Skin of body (tissue), 3 donors: ENCODE measurements at places on chromosomes 1 and 21. TPM values are rescaled to one million over a fixed set of nuclear protein-coding genes. Genes with fewer than 3 reads are reported as not detected.
A peak's percentile ranks its signal among the peaks of the same experiment; 100 is the strongest.

DNA sequence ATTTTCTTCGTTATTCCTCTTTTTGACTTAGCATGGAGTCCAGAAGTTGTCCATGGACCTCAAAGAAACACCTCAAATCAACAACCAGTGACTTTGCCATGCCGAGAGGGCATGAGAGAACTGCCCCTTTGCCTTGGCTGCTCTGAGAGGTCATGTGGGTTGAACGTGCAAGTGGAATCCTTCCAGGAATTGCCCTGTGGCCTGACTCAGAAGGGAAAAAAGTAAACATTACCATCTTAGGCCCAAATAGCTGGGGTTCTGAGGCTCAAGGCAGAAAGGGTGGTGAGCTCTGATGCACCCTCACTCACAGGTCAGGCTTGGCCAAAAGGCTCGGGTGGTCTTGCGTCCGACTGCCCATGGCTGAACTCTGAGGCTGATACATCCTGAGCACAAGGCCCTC is 15.1 kb downstream of the STUM start:
- DNase-seq = no peak

DNA sequence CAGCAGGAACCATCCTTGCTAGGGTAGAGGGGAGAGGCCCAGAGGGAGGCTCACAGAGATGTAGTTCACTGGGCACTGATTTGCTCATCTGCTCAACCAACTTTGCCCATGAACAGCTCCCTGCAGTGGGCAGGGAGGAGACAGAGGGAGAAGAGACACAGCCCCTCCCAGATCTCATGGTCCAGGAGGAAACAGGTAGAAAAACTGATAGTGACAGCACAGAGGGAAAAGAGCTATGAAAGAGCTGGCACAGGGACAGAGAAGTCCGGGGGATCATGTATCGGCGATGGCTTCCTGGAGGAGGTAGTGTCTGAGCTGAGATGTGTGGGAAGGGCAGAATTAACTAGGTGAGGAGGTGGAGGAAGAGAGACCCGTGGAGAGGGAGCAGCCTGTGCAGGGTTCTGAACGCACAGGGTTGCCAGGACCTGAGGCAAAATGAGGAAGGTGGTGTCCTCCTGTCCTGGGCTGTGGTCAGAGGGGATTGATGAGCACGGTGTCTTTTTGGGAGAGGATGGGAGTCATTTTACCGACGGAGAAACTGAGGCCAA is 85.9 kb downstream of the PTPRU start:
- no peak for DNase-seq

DNA sequence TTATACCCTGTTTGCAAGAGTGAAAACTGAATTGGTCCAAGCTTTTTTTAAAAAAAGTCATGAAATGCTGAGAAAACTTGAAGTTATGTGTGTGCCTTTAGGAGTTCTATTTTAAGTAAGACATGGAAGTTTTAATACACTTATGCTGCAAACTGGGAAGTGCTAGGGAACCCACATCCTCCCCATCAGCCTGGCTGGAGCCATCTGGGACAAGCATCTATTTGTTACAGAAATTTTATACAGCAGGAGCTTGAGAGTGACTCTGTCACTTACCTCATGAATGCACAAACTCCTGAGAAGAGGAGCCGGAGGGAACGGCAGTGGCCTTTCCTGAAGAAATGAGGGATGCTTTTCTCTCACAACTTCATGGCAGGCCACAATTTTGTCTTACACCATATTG is 78.2 kb upstream of the SLC44A3 start:
- DNase-seq = no peak

DNA sequence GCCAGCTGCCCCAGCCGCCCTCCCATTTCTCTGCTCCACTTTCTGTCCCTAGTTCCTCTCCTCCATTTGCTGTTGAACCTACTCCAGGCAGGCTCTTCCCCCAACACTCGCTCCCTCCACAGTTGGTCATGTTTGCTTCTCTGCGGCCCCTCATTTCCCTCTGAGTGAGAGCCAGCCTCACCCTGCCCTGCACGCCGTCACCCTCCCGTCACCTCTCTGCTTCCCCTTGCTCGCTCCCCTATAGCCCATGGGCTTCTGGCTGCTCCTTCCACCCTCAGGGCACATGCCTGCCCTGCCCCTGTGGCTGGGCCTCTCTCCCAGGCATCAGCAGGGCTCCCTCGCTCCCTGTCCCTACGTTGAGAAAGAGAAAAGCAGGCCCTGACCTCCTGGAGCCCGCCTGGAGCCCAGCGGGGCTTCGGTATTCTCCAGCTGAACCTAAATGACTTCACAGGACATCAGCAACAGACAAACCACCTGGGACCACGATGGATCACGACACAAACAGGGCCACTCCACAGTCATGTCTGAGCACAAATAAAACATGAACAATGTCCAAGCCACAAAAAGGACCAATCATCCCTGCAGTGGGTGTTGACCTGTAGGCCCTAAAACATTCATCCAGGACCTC is 13.3 kb upstream of the THEMIS2 start:
- no peak for DNase-seq

GRCh38 chr1:36585569-36586548 is 103.1 kb upstream of the CSF3R start:
- no peak for DNase-seq

GRCh38 chr1:63223426-63223825 is 98.9 kb upstream of the FOXD3 start:
- DNase-seq = no peak

- no peak for DNase-seq
Measured at GRCh38 chr1:7519181-7519860, 251.8 kb upstream of the VAMP3 start.

DNA sequence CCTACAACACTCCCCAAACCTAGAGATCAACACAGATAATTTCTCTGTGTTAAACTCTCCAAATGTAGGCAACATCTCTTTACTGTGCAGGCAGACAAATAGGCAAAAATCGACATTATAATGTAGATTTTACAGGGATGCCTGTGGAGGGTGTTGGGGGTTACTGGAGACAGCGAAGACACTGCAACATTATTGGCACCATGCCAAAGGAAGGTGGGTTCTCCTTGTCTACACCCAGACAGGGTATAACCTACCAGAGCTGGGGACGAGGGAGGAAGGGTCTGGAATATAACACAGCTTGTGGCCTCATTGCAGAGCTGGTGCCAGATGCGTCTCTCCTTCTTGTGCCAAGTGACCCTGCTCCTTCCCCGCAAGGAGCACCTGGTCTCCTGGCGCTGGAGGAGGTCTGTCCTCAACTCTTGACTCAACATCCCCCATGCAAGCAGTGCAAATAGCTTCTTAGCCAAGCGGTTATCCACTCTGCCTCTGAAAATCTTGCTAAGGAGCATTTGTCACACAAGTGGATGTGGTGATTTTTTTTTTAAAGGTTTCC is 404.0 kb downstream of the PRDM2 start:
- no peak for DNase-seq

DNA sequence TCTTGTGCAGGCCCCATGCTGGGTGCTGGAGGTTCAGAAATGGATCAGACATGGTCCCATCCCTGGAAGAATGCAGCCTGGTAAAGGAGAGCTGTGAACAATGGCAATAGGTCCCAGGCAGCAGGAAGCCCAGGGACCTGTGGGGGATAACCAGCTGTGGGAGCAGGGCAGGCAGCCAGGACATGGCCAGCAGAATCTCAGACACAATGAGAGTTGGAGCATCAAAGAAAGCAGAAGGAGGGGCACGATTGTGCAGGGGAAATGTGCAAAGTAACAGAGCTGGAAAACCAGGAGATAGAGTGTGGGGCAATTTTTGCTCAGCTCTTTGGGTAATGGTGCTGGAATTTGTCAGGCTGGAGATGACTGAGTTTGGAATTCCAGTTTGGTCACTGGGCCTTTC is 44.3 kb downstream of the C8B start:
- no peak for DNase-seq

GRCh38 chr1:153728305-153729066 is 636 bp downstream of the INTS3 start:
- DNase-seq = peak; percentile 38

- no peak for DNase-seq
Measured at GRCh38 chr1:15509586-15509985, 14.4 kb downstream of the CASP9 start.

DNA sequence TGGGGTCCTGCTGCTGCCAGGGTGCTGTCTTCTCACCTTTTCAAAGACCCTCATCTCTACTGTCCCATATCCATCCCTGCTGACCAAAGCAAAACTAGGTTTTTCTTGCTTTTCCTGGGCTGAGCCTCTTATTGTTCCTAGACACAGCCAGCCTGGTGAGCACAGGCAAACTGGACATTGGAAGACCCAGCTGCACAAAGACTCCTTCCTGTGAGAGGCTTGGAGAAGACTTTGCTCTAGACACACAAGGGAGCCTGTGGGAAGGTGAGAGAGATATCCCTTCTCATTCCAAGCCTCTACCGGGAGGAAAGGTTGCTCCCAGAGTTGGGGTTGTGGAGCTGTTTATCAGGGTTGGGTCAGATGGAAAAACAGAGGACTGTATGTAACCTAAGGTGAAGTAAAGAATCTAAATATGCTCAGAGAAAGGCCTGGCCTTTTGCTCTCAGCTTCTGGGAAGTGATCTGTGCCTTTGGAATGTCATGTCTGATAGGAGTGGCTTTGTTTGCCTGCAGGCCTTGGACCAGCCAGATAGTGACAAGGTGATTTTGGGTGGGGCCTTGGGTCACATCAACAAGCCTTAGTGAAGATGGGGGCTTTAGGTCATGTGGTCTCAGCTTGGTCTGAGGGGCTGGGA is 87.6 kb upstream of the RUNX1 start:
- DNase-seq = no peak

- no peak for DNase-seq
Measured at GRCh38 chr1:6171548-6172124, 8.5 kb downstream of the CHD5 start.

DNA sequence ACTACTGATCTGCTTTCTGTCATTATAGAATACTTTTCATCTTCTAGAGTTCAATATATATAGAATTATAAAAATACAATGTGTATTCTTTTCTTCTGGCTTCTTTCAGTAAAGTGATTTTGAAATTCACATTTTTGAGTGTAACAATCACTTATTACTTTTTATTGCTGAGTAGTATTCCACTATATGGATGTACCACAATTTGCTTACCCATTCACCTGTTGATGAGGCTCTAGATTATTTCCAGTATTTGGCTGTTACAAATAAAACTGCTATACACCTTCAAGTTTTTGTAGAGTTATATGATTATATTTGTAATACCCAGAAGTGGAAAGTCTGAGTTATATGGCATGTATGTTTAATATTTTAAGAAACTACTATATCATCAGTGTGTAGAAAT is 159.4 kb downstream of the RWDD3 start:
- no peak for DNase-seq

DNA sequence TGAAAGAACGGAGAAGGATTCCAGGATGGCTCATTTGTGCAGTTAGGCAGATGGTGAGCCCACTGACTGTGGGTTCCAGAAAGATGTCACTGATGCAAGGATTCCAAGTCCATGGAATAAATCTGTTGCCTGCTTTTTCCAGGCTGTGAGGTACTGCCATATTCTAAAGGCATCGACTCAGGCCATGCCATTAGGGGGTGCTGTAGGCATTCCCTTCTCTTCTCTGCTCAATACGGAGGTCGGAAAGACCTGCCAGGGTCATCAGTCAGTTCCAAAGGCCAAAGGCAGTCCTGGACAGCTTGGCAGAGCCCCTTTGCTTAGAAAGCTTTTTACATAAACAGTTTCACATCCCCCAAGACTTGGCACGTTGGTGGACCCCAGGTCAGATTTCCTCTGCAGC is 31.7 kb upstream of the TMEM125 start:
- no peak for DNase-seq

GRCh38 chr1:73452522-73452921 is 745.5 kb downstream of the LRRIQ3 start:
- DNase-seq = no peak

DNA sequence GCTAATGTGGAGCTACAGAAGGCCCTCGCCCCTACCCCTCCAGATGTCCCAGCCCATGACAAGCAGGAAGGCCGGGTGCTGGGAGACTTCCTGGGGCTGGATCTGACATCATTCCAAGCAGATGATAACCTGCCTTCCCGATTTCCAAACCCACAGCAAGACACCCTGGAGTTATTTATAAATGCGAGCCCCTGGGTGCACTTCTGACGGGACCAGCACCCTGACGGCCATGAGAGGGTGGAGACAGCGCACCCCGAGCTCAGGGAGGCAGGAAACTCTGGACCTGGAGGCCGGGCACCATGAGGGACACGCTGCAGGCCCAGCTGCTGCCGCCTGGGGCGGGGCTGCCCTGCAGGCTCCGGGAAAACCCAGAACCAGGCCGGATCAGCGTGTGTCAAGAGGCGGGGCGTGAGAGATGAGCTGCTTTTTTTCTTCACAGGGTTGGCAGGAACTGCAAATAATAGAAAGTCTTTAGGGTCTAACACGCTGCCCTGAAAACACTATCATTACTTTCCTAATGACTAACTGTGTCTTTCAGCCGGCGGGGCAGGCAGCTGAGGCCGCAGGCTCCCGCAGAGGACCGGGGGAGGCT is 2.5 kb upstream of the PCBP3 start:
- DNase-seq = peak; percentile 28

GRCh38 chr1:78843546-78843945 is 163.0 kb downstream of the ADGRL4 start:
- no peak for DNase-seq

- peak; percentile 4 for DNase-seq
Measured at GRCh38 chr1:185367218-185367617, 50.2 kb upstream of the IVNS1ABP start.

- no peak for DNase-seq
Measured at GRCh38 chr1:47732489-47732888, 264.7 kb downstream of the TRABD2B start.

DNA sequence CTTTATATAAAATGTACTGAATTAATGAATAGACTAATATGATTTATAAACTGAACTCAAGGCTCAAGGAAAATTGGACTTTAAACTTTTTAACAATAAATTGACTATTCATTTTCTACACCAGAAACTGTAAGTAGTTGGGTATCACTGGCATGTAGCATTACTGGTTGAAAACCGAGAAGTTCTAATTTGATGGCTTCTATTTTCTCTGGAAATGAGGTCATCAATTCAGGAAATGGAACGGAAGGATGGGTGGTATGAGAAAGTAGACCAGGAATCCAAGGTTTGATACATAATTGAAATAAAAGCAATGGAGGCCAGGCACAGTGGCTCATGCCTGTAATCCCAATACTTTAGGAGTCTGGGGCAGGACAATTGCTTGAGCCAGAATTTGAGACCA is 50.4 kb downstream of the RERE start:
- DNase-seq = no peak

The FAM163A gene
- total RNA-seq = 0.10 TPM
